SJSA1 (cell line): ENCODE measurements at places on chromosomes 5 and 9. TPM values are rescaled to one million over a fixed set of nuclear protein-coding genes. Genes with fewer than 3 reads are reported as not detected.
A peak's percentile ranks its signal among the peaks of the same experiment; 100 is the strongest.

- no peak for DNase-seq
These were observed 19.5 kb upstream of the IRF1 start for GRCh38 chr5:132510076-132510475.

DNA sequence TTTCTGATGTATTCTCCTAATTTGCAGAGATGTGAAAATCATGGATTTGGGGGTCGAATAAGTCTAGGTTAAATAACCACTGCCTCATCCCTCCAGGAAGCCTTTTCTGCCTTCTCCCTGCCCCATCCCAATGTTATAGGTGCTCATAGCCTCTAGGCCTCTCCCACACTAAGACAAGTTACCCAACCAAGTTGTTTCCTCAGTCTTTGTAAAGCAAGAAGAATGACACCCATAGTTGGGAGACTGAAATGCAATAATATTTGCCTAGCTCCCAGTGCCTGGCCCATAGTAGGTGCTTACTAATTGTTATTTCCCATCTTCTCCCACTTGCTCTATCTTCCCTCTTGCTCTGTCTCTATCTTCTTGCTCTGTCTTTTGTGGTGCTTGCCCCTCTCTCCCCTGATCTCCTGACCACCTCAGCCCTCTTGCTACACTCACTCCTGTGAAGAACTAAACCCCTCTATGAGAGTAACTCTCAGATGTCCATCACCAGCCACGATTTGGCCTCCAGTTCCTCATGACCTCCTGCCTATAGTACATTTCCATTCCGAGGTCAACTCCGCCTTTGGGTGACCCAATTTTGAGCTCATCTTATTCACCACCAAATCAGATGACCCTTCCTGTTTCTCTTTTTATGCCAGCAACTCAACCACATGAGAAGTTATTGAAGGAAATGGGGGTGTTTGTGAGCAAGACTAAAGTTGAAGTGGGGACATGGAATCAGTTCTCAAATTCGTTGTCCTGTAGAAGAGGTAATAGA is 7.0 kb downstream of the AFAP1L1 start:
- DNase-seq = no peak

DNA sequence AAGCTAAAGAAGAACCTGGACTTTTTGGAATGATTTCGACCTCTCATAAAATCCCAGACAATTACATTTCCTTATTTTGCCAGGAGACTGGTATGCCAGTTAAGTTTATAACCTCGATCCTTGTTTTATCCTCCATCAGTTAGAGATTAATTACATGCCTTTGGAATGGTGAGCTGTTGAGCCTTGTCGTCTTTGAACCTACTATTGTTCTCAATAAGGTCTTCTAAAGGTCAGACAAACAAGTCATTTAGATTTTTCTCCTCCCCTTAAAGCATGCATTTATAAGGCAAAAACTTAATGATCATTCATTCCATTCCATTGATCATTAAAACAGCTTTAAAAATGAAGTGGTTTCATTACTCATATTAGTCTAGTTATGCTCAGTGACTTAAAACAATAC is 304.9 kb downstream of the DOCK8 start:
- DNase-seq = no peak

DNA sequence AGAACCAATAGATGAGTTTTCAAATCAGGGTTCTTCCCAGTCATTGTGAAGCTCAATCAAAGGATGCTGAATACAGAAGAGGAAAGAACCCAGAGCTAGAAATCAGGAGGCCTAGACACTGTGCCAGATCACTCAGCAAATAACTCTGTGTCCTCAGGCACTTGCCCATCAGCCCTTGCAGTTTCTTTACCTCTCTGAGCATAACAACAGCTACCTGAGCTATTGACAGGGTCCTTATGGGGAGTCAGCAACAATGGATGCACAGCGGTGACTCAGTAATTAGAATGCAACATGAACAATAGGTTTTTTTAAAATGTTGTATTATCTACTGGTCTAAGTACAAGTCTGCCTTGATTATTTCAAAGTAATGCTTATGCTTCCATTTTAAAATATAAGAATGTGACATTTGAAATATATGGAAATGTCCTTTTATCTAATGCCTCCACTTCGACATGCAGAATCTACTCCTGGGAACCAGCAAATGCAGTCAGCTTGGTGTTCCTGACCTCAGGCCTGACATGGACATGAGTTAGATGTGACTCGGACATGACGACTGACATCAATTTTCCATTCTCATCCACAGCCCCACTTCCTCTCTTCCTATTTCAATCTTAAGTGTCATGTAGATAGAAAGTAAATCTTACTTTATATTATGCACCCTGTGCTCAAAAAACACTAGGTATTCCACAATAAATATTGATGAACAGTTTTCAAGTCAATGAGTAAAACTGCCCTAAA is 155.0 kb downstream of the TLE1 start:
- no peak for DNase-seq

DNA sequence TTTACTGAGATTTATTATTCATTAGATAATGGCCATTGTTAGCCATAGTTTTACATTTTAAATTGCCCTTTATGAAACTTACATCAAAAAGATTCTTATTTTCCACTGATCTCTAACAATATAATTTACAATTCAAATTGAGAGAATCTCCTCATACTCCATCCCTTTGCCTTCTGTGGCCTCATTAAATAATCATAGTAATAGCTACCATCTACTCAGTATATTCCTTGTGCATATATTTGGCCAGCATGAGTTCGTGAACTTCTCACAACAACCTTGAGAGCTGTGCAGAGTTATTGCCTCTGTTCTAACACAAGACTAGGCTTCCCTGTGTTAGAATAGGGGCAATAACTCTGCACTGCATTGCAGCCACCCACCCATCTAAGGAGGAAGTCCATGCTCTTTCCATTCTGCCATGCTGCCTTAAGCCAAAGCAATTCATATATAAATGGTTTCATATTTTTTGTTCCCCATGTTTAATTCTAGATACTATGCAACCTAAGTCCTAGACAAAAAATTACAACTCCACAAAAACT is 99.1 kb downstream of the ADAMTSL1 start:
- DNase-seq = no peak

GRCh38 chr5:145661737-145662485 is 173.2 kb downstream of the PRELID2 start:
- no peak for DNase-seq

GRCh38 chr5:133977161-133977787 is 8.8 kb upstream of the C5orf15 start:
- no peak for DNase-seq

- DNase-seq = peak; percentile 16
These were observed 98.5 kb downstream of the INSYN2B start for GRCh38 chr5:169881702-169882303.

DNA sequence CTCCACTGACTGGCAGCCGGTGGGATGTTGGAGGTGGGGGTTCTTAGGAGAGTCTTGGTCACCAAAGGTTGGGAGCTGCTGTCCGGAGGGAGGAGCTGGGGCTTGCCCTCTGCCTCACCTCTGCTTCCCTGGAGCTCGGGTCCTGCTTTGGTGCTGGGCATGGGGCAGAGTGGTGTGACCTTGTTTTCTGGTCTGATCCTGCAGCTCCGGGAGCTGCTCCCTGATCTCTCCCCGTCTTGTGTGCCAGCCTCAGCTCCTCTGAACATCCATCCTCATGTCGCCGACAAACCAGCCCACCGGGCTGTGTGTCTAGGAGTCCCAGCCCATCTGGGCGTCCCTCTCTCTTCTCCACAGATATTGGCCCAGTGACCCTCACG is 18.7 kb downstream of the HMCN2 start:
- DNase-seq = no peak

DNA sequence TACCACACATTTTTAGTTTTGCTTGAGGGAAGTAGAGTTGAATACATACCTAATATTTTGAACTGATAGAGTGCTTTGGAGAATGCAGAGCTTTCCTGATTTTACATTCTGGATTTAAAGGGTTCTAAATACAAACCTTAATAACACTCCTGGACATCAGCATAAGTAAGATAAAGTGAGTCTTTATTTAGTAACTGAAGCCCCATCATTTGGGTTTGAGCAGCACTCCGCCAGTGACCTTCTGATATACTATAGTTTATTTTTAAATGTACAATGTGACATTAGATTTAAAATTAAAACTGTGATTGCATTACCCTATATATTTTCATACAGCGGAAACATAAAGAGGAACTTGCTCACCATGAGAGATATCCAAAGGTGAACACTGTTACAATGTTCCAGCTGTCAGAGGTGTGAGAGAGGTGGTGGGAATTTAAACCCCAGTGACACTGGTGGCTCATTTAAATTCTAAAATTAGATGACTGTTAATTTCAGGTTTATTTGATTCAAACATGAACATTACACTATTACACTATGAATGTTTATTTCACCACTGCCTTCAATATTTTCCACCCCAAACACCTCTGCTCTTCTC is 203.0 kb upstream of the PCSK5 start:
- DNase-seq = no peak

DNA sequence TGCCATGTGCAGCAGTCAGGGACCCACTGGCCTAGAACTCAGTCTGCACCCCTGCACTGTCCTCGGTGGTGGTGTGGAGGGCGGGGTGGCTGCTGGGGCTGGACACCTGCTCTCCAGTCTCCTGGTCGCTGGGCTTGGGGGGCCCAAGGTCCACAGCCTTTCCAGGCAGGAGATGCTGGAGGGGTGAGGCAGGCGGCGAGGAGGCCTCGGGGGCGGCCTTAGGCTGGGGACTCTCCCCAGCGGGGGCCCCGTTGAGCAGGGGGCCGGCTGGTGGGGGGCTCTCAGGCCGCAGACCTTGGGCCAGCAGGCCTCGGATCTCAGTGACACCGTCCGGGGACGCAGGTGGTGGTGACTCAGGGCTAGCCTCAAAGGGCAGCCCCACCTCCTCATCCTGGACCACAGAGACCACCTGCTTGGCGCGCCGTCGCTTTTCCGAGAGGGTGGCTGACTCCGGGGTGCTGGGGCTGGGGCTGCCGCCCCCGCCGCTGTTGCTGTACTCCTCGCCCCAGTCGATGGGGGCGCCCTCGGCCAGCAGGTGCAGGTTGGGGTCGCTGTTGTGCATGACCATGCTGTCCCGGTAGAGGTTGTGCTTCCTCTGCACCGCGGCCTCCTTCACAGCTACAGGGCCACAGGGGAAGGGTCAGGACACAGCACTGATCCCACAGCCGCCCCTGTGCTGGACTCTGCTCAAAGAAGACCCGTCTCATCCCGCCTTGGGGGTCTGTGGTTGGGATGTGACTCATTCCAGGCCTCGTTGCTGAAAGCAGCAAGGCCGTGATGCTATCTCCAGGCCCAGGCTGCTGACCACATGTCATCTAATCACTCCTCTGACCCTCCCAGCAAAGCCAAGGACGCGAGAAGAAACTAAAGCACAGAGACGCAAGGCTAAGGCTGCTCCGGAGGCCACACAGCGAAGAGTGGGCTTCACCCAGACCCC is 55.8 kb downstream of the LRSAM1 start:
- DNase-seq = no peak

- no peak for DNase-seq
These were observed 158.6 kb upstream of the NUDT12 start for GRCh38 chr5:103721183-103721582.

GRCh38 chr5:112794410-112794809 is 56.7 kb downstream of the APC start:
- no peak for DNase-seq

DNA sequence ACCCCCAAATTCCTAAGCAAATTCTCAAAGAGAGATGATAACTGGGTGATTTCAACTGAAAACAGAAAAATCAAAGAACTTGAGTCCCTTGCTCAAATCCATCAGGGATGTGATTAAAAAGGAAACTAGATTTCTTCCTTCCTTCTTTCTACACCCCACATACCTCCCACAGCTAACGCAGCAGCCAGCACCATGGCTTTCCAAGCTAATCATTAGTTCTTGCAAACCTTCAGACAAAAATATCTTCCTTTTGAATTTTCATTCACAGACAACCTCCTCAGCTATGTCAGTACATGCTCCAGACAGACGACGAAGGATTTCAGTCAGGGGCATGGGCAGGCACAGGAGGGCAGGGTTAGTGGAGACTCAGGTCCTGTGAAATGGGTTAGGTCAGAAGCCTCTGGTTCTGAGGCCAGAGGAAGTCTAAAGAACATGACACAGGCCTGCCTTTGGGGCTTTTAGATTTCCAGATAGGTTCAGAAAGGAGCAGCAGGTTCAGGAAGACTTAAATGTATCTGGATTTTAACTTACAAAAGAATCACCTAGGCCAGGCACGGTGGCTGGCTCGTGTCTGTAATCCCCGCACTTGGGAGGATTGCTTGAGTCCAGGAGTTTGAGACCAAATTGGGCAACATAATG is 173.7 kb upstream of the NFIB start:
- no peak for DNase-seq

DNA sequence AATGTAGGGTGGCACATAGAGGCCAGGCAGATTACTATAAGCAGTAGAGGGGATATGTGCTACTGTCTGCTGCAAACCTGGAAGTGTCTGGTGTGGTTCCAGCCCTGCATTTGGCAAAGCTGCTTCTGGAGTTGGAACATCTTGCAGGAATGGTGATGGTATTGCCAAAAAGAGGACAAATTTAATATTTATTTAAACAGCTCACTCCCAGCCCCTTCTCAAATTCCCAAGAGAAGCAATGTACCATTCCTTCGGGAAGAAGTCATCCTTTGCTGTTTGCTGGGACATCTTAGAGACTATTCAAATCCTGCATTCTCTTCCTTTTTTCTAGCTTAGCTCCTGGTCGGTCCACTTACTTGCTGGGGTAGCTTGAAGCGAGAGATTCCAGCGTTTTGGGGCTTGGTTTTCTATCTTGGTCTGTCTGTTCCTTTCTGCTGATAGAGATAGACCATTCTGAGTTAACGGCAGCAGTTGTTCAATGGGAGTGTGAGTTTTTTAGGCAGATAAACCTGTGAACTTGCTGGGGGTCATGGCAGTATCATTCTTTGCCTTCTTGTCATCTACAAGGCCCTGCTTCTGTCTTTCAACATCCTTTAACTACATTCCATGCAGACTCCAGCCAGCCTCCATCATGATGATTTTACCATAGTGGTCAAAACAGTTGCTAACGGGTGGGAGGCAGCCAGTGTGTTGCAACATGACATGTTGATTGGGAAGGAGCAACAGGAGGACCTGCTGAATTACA is 69.9 kb downstream of the RCL1 start:
- no peak for DNase-seq

Gene POLK
- 30.5 and 34.8 TPM in 2 replicates for total RNA-seq

Gene FSD1L
- 2.2 and 3.0 TPM in 2 replicates for total RNA-seq

Gene CAPSL
- 0.47 TPM in 1 of 2 replicates, not detected in the other for total RNA-seq
